Activated CD4-positive, alpha-beta T cell treated with anti-CD3 and anti-CD28 coated beads for 36 hours (primary cell): ENCODE measurements at places on chromosomes 2 and 18. TPM values are rescaled to one million over a fixed set of nuclear protein-coding genes. Genes with fewer than 3 reads are reported as not detected.

DNA sequence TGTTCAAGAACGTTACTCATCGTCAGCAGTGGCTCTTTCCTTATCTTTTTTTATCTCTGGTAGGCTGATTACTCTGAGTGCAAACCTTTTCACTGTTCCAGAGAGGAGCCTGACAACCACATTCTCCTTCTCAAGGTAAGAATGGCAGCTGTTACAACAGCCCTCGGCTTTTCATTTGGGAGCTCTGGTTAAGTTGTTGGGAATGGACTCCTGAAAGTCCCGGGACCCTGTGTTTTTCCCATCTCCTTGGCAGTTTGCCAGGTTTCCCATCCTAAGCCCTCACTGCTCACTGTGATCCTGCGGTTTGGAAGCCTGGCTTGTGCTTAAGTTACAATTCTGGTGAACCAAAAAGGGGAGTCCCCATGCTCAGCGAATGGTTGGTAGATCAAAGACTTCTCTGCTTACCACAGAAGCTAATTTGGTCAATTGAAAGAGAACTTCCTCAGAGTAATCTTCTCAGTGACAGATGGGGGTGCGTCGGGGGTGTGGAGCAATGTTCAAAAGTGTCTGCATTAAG, 122.3 kb downstream of the LYPD6B start:
- H3K4me3 ChIP-seq = no peak overlapping the region
- H3K4me1 ChIP-seq = peaks cover 15% of the 10 kb centered on the region
- no peak overlapping the region for H3K27ac ChIP-seq
- DNase-seq = peak; percentile 43

The MYO7B gene
- total RNA-seq = 0.75 TPM

DNA sequence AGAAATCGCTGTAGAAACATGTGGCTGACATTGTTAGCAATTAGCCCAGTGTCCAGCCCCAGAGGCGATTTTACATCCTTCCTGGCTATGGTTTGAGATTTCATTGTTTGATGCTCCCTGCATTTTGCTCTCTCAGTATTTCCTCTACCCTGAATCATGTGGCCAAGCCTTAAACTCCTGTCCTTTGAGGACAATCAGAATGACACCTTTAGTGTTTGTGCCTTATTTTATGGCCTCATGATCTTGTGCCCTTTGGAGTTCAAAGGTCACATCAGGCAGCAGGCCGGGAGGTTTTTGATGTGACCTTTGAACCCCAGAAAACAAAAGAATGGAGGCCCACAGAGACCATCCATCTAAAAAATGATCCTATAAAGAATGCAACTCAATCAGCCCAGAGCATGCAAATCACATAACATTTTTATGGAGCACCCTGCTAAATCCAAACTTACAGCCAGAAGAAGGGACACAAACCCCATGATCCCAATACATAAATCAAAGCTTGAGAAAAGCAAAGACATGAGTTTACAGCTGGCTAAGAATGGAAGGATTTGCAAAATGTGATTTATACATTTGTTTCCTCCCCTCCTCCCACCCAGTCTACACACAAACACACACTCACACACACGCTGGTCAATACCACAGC, 52.5 kb downstream of the FECH start:
- H3K4me3 ChIP-seq = no peak overlapping the region
- no peaks in the 10 kb centered on the region for H3K4me1 ChIP-seq
- H3K27ac ChIP-seq = no peak overlapping the region
- no peaks in the 10 kb centered on the region for H3K27me3 ChIP-seq

DNA sequence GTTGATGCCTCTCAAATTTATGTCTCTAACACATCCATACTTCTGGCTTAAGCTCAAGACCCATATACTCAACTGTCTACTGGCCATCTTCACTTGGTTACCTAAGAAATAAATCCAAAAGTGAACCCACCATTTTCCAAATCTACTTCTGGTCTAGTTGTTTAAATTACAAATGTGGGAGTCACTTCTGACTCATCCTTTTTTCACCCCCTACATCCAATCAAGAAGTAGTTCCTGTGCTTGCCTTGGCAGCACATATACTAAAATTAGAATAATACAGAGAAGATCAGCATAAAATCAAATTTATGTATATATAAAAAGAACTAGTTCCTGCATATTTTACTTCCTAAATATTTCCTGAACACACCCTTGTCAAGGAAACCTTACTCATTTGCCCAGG, 53.6 kb downstream of the STRN start:
- no peak overlapping the region for H3K27ac ChIP-seq
- H3K36me3 ChIP-seq = peaks cover 2% of the 10 kb centered on the region
- no peak overlapping the region for H3K4me3 ChIP-seq
- no peaks in the 10 kb centered on the region for H3K4me1 ChIP-seq
- no peaks in the 10 kb centered on the region for H3K27me3 ChIP-seq
- DNase-seq = no peak

DNA sequence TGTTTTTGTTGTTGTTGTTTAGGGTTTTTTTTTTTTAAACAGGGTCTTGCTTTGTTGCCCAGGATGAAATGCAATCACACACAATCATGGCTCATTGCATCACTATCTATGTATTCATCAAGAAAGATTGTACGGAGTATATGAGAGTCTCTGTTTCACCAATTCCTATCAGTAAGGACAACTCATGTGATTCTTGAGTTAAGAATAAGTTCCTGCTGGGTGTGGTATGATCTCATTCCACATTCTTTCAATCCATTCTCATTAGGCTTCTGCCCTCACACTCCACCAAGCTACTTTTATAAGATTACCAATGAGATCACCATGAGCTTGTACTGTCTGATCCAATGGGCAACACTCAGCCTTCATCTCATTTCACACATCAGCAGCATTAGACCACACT, 9.1 kb upstream of the AP1S3 start:
- no peaks in the 10 kb centered on the region for H3K27me3 ChIP-seq
- peaks cover 22% of the 10 kb centered on the region for H3K36me3 ChIP-seq
- peak overlapping the region; percentile 11 for H3K27ac ChIP-seq
- H3K4me3 ChIP-seq = no peak overlapping the region
- H3K4me1 ChIP-seq = peaks cover 13% of the 10 kb centered on the region

The SERPINB12 gene
- total RNA-seq = not detected

DNA sequence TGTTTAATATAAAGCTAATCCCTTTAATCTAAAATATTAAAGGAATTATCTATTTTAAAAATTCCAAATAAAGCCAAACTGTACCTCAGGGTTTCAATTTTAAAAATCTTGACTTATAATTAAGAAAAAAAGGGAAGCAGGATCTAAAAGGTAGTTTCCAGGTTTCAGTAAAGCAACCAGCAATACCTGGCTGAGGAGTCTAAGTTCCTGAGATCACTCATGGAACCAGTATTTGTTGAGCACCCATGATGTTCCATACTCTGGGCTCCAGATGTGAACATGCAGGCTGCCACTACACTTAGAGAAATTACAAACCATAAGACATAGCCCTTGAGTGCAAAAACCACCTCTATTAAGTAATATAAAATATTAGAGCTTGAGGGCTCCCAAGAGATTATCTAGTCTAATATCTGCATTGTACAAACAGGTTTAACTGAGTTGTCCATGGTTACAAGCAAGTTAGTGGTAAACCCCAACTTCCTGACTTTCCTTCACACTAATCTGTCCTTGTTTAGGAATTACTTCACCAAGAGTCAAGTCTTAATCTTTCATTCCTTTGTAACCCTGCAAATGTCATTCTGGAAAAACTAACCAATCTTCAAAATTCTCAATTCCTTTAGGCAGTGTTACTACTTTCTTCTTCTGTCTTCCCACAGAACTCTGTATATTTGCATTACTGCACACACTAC, 49.2 kb downstream of the CLASP1 start:
- no peak overlapping the region for H3K27ac ChIP-seq
- H3K27me3 ChIP-seq = no peaks in the 10 kb centered on the region
- H3K4me1 ChIP-seq = peaks cover 59% of the 10 kb centered on the region
- DNase-seq = no peak

GRCh38 chr2:159614534-159615366, 1.6 kb downstream of the BAZ2B start:
- no peak for DNase-seq
- H3K4me1 ChIP-seq = peaks cover 12% of the 10 kb centered on the region
- no peaks in the 10 kb centered on the region for H3K36me3 ChIP-seq
- peaks cover 23% of the 10 kb centered on the region for H3K27me3 ChIP-seq

DNA sequence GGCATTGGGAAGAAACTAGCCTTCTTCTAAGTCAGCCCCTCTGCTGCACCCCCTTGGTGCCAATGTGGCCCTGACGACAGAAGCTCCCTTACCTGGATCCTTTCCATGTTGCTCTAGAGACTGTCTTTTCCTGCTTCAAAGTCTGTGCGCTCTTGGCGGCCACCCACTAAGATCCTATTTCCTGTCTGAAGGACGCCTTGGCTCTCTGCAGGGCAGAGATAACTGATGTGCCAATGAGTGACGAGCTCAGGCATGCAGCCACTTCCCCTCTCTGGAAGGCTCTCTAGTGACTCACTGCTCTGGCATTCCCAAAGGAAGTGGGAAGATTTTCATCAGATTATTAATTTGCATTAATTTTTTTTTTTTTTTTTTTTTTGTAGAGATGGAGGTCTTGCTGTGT, 273.5 kb downstream of the CDH20 start:
- no peak overlapping the region for H3K4me3 ChIP-seq
- H3K27me3 ChIP-seq = peaks cover 40% of the 10 kb centered on the region
- H3K4me1 ChIP-seq = no peaks in the 10 kb centered on the region
- H3K36me3 ChIP-seq = no peaks in the 10 kb centered on the region

- no peak overlapping the region for H3K27ac ChIP-seq
- H3K27me3 ChIP-seq = peaks cover 3% of the 10 kb centered on the region
- H3K4me3 ChIP-seq = no peak overlapping the region
- H3K36me3 ChIP-seq = no peaks in the 10 kb centered on the region
- H3K4me1 ChIP-seq = no peaks in the 10 kb centered on the region
- no peak for DNase-seq
These were observed 82.7 kb upstream of the ARHGAP28 start for GRCh38 chr18:6646801-6647200.

The CNOT11 gene
- 106 TPM for total RNA-seq

- H3K4me3 ChIP-seq = no peak overlapping the region
- peaks cover 5% of the 10 kb centered on the region for H3K27me3 ChIP-seq
- no peaks in the 10 kb centered on the region for H3K36me3 ChIP-seq
- DNase-seq = peak; percentile 84
These were observed 38.6 kb upstream of the POLE4 start for GRCh38 chr2:74919827-74920226.

DNA sequence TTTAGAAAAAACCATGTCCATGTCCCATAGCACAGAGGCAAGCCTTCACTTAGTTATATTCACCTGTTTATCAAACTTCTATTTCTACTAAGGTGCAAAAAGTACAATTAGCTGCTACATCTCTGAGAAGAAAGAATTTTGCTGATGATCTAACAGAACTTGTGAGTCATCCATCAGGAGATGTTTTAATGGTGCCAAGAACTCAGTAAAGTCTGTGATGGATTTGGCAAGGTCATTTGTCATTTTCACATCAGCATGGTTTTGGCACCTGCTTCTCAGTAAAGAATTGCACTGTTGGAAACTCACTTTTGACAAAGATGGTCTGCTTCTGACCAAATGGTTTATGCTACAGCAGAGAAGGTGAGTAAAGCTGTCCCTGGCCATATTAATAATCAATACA, 195.7 kb upstream of the TMEFF2 start:
- no peak overlapping the region for H3K4me3 ChIP-seq
- no peaks in the 10 kb centered on the region for H3K36me3 ChIP-seq
- H3K27ac ChIP-seq = no peak overlapping the region
- H3K27me3 ChIP-seq = no peaks in the 10 kb centered on the region
- DNase-seq = no peak

The PSMA8 gene
- total RNA-seq = 1.4 TPM

GRCh38 chr18:45951016-45951714, 16.0 kb downstream of the EPG5 start:
- H3K27me3 ChIP-seq = no peaks in the 10 kb centered on the region
- peaks cover 11% of the 10 kb centered on the region for H3K4me1 ChIP-seq
- H3K27ac ChIP-seq = no peak overlapping the region
- peaks cover 59% of the 10 kb centered on the region for H3K36me3 ChIP-seq
- no peak for DNase-seq

GRCh38 chr2:176427549-176427948, 158.3 kb downstream of the MTX2 start:
- no peak for DNase-seq
- no peak overlapping the region for H3K27ac ChIP-seq
- H3K36me3 ChIP-seq = no peaks in the 10 kb centered on the region
- H3K4me1 ChIP-seq = no peaks in the 10 kb centered on the region

GRCh38 chr2:144162652-144163051, 357.3 kb downstream of the ZEB2 start:
- H3K4me1 ChIP-seq = no peaks in the 10 kb centered on the region
- no peak overlapping the region for H3K27ac ChIP-seq
- H3K27me3 ChIP-seq = no peaks in the 10 kb centered on the region
- no peak overlapping the region for H3K4me3 ChIP-seq

The EFEMP1 gene
- total RNA-seq = not detected

- peaks cover 4% of the 10 kb centered on the region for H3K27me3 ChIP-seq
- H3K36me3 ChIP-seq = no peaks in the 10 kb centered on the region
These were observed 324.1 kb upstream of the THUMPD2 start for GRCh38 chr2:40103163-40103562.

GRCh38 chr18:79631096-79631507, 48.5 kb upstream of the CTDP1 start:
- H3K27ac ChIP-seq = no peak overlapping the region
- no peaks in the 10 kb centered on the region for H3K27me3 ChIP-seq
- H3K36me3 ChIP-seq = no peaks in the 10 kb centered on the region
- H3K4me3 ChIP-seq = no peak overlapping the region

The MYCN gene
- total RNA-seq = 0.28 TPM

DNA sequence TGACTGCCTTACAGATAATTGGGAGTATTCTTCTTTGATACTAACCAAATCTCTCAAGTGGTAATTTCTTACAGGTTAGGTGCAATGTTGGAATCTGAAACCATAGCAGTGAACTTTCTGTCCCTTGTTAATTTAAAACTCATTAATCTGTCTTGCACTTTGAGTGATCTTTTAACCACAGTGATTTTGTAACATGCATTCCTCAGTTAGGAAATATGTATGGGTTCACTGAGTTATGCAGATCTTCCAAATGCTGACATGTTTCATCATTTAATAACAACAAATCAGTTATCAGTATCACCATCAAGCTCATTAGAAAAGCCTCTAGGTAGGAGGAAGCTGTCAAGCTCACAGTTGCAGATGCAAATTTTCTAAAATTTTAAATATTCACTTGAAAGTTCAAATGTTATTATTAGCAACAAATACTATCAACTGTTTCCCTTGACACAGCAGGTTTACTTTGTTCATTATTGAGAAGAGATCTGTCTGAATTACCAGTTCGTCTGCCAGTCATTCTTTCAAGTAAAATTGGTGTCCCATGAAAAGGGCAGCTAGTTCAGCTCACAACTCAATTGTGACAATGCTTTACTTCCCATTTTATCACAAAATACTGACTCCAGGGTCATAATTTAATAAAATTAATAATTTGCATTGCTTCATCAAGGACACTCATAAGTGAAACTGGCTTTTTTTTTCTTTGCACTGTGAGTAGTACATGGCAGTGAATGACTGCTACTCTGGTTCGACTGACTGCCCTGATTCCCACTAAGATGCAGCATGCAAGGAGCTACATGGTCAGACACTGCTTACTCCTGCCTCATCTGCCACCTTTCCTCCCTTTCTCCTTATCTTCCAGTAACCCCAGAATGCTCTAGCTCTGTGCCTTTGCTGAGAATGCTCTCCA, 31.6 kb downstream of the SUCLG1 start:
- DNase-seq = no peak
- H3K4me3 ChIP-seq = no peak overlapping the region
- H3K4me1 ChIP-seq = no peaks in the 10 kb centered on the region
- no peaks in the 10 kb centered on the region for H3K27me3 ChIP-seq
- peak overlapping the region; percentile 3 for H3K27ac ChIP-seq
